ENCODE measurements at places on chromosomes 12 and 14.

GRCh38 chr12:50195832-50196231 lies 28.7 kb upstream of the CERS5 start:
- no peak for DNase-seq

GRCh38 chr14:101118233-101118632 lies 214.7 kb upstream of the RTL1 start:
- DNase-seq: no peak

- no peak for DNase-seq
Measured at GRCh38 chr14:89040080-89040459, 215.6 kb downstream of the TTC8 start.

GRCh38 chr14:101775826-101776225 lies 14.3 kb downstream of the PPP2R5C start:
- no peak for DNase-seq
